ENCODE measurements at places on chromosomes 2 and 18.

- DNase-seq: no peak
Measured at GRCh38 chr18:31103423-31103822, 1.2 kb upstream of the DSC2 start.

DNA sequence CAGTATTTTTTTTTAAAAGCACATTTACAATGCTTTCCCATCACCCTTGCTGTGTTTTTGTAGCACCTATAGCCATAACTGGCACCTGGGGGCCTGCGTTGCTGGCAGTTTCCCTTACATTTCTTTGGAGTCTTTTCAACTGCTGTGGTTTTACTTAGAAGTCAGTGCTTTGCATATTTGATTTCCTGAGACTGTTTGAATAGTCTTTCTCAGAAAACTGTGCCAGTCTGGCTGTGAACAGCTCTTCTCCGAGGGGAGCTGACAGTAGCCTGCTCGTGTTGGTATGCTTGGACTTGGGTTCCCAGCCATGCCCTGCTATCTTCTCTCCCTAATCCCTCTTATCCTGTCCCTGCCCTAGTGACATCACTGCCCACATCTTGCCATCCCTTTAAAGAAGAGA lies 81.5 kb downstream of the DPP4 start:
- no peak for DNase-seq

GRCh38 chr2:142688856-142689605 lies 188.4 kb upstream of the KYNU start:
- peak; percentile 16 for DNase-seq

DNA sequence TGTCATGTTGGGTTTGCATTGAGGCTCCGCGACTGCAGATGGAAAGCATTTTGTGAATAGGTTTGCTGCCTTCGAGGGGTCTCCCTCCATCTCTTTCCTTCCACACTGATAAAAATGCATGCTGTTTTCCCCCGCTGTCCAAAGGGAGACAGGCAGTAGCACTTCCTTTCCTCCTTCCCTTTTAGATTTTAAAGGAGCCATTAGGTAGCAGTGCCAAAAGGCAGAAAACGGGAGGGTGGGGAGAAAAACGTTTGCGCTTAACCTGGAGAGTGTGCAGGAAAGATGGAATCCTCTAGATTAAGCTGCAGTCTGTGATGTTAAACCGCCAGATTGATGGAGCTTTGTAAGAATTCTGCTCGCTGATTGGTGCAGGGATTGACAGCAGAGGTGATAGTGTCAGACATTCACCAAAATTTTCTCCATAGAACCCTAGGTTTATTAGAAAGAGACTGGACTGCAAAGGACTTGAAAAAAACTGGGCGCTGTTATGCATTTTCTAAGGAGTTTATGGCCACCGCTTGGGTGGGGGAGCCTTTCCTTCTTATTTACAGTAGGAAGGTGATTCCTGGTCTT lies 688 bp downstream of the MAPRE2 start:
- DNase-seq: no peak

DNA sequence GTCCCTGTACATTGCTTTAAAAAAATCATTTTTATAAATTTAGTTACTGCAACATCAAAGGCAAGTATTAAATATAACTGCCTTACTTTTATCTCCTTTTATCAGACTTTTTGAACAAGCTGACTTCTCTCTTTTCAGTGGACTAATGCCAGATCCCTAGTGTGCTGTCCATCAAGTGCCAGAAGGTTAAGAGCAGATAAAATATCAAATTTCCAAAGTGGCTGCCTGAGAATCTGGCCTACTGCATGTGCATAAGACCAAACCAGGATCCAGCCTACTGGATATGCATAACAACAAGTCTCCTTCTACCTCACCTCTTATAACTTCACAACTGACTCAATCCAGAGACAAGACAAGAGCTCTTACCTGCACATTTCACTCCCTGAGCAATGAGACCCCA lies 59.8 kb upstream of the CHRNA1 start:
- no peak for DNase-seq

DNA sequence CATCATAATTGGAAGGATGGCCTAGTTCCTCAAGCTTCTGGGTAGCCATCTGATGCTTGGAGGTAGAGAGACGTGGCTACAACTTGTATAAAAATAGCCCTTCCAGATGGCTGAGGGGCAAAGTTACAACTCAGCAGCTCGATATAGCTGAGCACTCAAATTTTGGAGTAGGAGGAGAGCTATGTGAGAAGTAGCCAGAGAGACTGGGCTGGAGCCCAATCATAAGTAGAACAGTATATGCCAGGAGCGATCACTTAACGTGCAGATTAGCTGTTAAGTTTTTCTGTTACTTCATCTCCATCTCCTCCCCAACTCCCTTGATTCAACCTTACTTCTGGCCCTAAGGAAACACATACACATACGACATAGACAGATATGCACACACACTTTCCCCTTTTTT lies 28.8 kb downstream of the CNRIP1 start:
- no peak for DNase-seq

- no peak for DNase-seq
Measured at GRCh38 chr2:10370390-10370789, 67.7 kb downstream of the HPCAL1 start.

- no peak for DNase-seq
Measured at GRCh38 chr18:5770176-5770575, 125.1 kb downstream of the TMEM200C start.

DNA sequence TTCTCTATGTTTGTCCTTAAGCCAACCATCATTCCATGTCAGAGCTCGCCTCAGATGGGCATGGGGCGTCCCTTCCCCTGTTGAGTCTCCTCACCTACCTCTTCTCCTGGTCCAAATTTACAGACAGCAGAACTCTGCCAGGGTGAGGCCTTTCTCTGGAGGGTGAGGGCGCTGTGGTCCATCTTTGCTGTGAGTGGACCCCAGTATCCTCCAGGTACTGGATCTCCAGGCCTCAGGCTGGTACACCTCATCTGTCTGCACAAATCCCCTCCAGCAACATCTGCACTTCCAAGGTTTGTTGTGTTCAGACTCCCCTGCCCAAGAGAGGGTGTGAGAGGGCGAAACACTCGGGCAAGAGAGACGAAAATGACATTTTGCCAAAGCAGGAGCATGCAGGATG lies 63.9 kb upstream of the EDAR start:
- DNase-seq: no peak

GRCh38 chr2:230947908-230948365 lies 22.9 kb upstream of the GPR55 start:
- no peak for DNase-seq

GRCh38 chr18:54396760-54397159 lies 39.1 kb downstream of the C18orf54 start:
- DNase-seq: no peak

DNA sequence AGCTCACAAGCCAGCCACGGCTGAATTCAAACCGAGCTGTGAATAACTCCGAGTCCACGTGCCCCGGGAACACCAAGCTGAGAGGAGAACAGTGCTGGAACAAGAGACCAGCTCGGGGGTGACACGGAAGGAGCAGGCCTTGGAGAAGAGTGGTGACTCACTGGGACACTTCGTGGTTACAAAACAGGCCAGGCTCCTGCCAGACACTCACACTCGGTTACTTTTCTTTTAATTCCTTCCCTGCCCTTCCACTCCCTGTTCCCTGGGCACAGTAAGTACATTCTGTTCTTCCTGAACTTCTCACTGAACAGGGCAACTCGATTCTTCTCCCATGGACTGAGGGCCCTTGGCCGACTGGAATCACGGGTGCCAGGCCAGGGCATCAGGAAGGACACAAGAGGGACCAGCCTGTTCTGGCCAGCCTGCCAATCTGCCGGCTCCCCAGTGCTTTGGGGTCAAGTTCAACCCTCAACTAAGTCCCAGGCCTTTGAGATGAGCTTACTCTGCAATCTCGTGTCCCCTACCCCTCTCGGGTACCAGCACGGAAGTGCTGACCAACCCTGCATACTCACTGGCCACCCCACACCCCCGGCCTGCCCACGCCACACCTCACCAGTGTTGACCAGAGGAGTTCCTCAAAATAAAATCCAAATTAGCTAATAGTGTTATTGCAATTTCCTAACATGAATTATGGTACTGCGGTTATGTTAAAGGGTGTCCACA lies 87.5 kb downstream of the TFCP2L1 start:
- peak; percentile 98 for DNase-seq

- DNase-seq: peak; percentile 55
Measured at GRCh38 chr2:120625865-120626560, 109.7 kb upstream of the GLI2 start.

DNA sequence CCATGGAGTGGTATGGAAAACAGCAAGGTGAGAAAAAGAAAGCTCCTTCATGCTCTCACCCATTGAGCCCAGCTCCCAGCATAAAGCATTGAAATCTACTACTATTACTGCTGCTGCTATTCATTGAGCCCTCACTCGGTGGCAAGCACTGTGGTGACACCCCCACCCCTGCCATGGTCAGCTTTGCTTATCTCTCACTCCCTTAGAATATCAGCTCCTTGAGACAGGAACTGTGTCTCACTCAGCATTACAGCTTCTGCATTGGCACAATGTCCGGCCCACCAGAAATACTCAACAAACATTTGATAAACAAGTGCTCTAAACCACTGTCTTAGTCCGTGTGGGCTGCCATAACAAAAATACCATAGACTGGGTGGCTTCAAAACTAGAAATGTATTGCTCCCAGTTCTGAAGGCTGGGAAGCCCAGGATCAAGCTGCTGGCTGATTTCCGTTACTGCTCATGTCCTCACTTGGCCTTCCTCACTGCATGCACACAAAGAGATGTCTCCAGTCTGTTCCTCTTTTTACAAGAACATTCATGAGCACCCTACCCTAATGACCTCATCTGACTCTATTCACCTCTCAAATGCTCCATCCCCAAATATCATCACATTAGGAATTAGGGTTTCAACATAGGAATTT lies 116.3 kb downstream of the ZBTB7C start:
- DNase-seq: no peak

- no peak for DNase-seq
Measured at GRCh38 chr2:100077935-100078334, 64.5 kb downstream of the AFF3 start.

- no peak for DNase-seq
Measured at GRCh38 chr2:11628675-11629074, 41.3 kb downstream of the NTSR2 start.

- DNase-seq: no peak
Measured at GRCh38 chr2:151085181-151085611, 176.5 kb downstream of the RBM43 start.

DNA sequence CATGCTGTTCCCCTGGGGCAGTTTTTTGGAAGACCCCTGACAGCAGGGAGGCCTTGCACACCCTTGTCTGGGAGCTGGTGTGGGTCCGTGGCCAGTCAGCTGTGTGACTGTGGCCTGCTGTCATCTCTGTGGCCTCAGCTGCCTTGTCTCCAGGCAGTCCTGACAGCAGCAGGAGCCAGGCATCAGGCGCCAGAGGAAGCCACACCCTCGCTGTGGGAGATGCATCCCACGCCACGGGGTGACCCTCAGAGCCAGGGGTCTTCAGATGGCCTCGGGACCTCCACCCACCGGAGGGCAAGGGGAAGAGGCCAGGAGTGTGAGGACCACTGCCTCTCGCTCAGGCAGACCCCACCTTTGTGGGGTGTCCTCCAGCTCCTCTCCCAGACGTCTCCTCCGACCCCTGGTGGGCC lies 5.0 kb downstream of the BOK start:
- DNase-seq: no peak
